ENCODE measurements at places on chromosomes 11 and 22.

- DNase-seq = no peak
Observed at GRCh38 chr11:34620820-34621792, at the start of gene EHF. EHF (plus strand) TSS chr11:34621093; CDS start chr11:34642631, 21,538 bp downstream.

DNA sequence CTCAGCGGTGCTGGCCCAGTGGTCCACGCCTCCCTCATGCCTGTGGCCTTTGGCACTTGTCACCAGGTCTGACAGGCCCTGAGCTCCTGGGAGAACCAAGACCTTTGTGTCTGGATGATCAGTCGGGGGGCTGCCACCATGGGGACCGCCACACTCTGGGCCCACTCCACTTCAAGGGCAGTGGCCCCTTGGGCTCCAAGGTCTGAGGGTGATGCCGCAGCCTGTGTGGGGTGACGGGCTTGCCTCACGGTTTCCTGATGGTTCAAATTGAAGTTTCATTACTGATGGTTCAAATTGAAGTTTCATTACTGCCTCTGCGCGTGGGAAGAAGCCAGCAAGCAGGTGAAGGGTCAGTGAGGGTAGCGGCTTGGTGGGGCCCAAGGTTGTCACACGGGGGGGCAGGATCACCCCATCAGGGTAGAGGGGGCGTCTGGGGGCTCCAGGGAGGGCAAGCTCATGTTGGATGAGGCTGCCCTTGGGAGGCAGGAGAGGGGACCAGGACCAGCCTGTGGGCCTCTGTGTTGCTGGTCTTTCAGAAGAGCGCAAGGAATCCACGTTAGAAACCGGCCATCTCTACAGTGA is 27.5 kb downstream of the TRMU start:
- DNase-seq = no peak

GRCh38 chr11:134455516-134455915 is 43.5 kb upstream of the B3GAT1 start:
- no peak for DNase-seq

DNA sequence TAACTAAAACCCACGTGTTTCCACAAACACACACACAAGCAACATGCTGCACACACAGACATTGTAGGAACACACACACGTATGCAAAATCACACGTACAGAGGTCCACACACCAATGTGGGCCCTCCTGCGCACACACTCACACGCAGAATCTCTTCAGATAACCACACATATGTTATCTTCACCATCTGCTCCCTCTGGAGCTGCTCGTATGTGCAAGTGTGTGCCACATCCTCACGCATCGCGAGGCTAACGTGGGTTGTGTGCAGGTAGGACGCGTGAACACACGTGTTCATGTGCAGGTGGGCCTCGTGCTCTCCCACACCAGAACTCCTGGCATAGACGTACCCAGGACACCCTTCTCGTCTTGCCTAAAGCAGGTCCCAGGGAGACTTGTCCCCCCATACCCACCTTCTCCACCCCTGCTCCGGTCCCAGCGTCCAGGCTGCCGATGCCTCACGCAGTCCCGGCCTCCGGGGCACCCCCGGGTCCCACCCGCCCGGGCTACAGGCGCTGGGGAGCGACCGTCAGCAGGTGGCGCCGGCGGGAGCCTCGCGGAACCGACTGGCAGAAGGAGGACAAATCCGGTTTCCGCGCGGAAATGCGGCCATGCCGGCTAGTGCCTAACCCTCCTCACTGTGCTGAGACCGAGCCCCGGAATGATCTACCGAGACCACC is 10.3 kb upstream of the IGSF9B start:
- no peak for DNase-seq

DNA sequence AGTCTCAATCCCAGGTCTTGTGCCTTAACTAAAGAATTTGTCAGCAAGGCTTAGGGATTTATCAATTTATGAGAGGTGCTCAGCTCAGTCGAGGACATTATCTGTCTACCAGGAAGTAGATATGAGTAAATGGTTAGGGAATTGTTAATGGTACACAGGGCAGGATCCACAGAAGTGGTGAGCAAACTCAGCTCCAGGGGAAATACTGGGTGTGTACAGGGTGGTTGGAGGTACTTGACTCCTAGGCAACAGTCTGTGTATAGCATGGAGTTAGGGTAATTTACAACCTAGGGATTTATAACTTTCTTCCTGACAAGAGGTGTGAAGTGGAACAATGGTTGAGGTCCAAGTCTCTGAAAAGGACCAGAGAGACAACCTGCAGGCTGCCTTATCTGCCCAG is 123.4 kb upstream of the OR9Q1 start:
- no peak for DNase-seq

DNA sequence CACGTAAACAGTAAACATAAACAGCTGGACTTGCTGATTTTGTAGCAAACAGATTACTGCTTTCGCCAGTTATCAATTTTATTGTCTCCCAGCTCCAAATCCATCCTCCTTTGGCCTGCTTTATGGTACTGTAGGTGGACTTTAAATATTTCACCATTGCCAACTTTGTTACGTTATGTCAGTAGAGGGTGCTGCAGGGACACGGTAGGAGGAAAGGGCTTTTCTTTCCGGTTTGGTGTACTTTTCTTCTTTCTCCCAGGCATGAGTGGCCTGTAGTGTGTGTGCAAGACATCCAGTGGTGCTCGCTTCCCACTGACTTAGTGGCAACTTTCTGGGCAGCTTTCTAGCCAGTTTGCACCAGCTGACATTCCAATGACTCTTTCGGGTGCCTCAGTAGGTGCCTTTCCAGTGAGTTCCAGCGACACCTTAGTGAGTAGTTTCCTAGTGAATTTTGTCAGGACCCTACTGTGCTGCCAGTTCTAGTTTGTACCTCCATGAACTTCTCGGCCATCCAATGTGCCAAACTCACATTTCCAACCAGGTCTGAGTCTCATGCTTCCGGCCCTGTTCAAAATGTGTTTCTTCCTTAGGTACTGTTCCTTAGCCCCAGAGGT is 267.6 kb upstream of the TENM4 start:
- no peak for DNase-seq

Measured in urinary bladder (tissue), 4 donors.